ENCODE measurements at places on chromosomes 3 and 15. TPM values are rescaled to one million over a fixed set of nuclear protein-coding genes. Genes with fewer than 3 reads are reported as not detected.

Gene SLC12A1
- total RNA-seq: not detected

Gene SLC15A2
- under 0.01 TPM for total RNA-seq

Gene GPD1L
- 13.9 TPM for total RNA-seq

Gene SLC6A20
- not detected for total RNA-seq

Gene CCR3
- 0.09 TPM for total RNA-seq

Gene FETUB
- not detected for total RNA-seq

Gene SLC51B
- 1.0 TPM for total RNA-seq

Gene GOLGA6L1
- total RNA-seq: not detected

Gene CFAP44
- total RNA-seq: 4.4 TPM

Gene TMEM158
- 19.7 TPM for total RNA-seq

Gene TMCO5A
- total RNA-seq: not detected

Gene CHDH
- total RNA-seq: 0.09 TPM

Gene PPARG
- 25.3 TPM for total RNA-seq
